ENCODE measurements at places on chromosomes 1 and 21.

DNA sequence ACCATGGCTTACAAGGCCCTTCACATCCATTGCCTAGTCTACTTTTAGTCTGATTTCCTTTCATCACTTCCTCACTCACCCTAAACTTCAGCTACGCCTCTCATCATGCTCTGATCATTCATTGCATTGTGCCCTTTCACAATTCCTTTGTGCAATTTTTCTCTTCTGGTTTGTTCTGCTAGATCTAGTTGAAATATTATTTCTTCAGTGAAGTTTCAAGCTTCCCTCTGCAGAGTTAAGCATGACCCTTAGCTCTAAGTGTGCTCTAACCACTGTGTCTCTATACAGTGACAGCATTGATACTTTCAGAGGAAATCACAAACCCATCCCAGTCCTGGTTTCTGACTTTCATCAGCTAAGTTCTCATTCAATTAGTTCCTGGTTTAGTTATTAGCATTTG, 166.1 kb downstream of the PLA2G4A start:
- H3K4me1 ChIP-seq, result no peaks in the 10 kb centered on the region
- H3K4me3 ChIP-seq, result no peak overlapping the region
- no peaks in the 10 kb centered on the region for H3K27me3 ChIP-seq
- no peaks in the 10 kb centered on the region for H3K36me3 ChIP-seq
- no peak for DNase-seq

GRCh38 chr1:241034203-241034936, 322.6 kb downstream of the RGS7 start:
- H3K4me3 ChIP-seq, result no peak overlapping the region
- H3K36me3 ChIP-seq, result no peaks in the 10 kb centered on the region
- H3K4me1 ChIP-seq, result peaks cover 10% of the 10 kb centered on the region
- no peak for DNase-seq

DNA sequence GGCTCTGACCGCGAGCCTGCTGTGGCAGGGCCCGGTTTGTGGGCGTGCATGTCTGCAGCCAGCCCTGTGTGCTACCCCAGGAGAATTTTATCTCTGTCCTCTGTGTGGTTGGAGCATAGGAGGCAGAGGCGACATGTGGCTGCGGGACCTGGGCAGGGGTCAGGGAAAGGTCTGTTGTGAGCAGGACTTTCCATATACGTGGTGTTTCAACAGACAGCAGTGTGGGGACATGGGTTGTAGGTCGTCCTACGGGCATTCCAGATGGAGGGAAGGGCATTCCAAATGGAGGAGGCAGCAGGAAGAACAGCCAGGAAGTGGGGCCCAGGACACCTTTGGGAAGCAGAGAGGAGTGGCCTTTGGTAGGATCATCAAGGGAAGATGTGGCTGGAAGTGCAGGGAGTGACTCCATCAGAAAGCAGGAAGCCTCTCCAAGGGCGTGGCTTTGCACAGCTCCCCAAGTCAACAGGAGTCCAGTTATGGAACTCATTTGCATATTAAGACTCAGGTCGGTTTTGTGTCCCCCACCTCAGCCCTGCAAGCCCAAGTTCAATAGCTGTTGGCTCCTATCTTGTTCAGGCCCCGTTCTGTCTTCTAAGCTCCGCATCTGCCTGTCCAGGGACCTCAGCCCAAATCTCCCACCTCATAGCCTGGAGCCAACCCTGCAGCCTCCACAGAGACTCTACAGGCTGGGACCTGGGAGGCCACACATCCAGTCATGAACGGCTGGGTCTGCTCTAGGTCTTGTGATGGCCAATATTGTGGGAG, 309.1 kb downstream of the MATN1 start:
- no peaks in the 10 kb centered on the region for H3K27me3 ChIP-seq
- DNase-seq, result peak; percentile 15
- H3K27ac ChIP-seq, result no peak overlapping the region
- no peak overlapping the region for H3K4me3 ChIP-seq

GRCh38 chr1:43857163-43857562, 76.4 kb upstream of the ARTN start:
- no peak overlapping the region for H3K4me3 ChIP-seq
- H3K27ac ChIP-seq, result no peak overlapping the region
- H3K36me3 ChIP-seq, result no peaks in the 10 kb centered on the region
- DNase-seq, result no peak

- H3K36me3 ChIP-seq, result no peaks in the 10 kb centered on the region
- no peaks in the 10 kb centered on the region for H3K27me3 ChIP-seq
- H3K4me3 ChIP-seq, result no peak overlapping the region
- peaks cover 12% of the 10 kb centered on the region for H3K4me1 ChIP-seq
Measured at GRCh38 chr1:204283711-204284651, 70.2 kb upstream of the GOLT1A start.

DNA sequence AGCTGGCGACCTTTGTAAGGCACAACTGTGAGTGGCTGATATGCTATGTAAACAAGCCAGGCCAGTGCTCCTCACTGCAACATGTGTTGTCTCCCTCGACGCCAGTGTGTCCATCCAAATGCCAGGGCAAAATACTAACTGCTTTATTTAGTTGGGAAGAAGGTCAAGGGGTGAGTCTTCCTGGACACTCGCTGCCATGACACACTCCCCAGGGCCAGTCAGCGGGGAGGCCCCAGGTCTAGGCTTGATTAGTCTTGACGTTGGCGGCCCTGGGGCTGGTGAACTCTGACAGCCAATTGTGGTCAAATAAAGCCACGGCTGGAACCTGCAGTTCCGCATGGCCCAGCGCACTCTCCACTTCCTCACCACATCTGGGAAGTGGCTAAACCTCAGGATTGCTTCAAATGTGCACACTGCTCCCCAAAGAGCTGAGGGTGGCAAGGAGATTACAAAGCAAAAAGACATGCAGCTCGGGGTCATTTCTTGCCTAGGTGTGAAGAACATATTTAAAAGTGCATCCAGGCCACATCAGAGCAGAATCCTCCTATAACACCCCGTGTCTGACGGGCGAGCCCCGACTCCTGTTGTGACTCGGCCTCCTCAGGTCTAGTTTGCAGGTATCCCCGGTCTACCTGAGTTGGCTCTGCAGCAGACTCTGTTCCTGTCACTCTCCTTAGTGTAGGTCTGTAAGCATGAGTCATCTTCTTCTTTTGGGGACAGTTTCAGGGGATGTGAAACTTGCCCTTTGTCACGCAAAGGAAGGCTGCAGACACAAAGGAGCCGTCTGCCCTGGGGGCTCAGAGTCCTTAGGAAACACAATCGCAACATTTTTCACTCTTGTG, 183.5 kb downstream of the RUNX1 start:
- peak; percentile 91 for DNase-seq
- H3K4me3 ChIP-seq, result peak overlapping the region; percentile 61
- H3K27me3 ChIP-seq, result peaks cover 43% of the 10 kb centered on the region

GRCh38 chr1:57586842-57587241, 163.0 kb upstream of the DAB1 start:
- no peak for DNase-seq
- no peak overlapping the region for H3K4me3 ChIP-seq
- H3K36me3 ChIP-seq, result no peaks in the 10 kb centered on the region
- no peaks in the 10 kb centered on the region for H3K4me1 ChIP-seq
- no peak overlapping the region for H3K27ac ChIP-seq

DNA sequence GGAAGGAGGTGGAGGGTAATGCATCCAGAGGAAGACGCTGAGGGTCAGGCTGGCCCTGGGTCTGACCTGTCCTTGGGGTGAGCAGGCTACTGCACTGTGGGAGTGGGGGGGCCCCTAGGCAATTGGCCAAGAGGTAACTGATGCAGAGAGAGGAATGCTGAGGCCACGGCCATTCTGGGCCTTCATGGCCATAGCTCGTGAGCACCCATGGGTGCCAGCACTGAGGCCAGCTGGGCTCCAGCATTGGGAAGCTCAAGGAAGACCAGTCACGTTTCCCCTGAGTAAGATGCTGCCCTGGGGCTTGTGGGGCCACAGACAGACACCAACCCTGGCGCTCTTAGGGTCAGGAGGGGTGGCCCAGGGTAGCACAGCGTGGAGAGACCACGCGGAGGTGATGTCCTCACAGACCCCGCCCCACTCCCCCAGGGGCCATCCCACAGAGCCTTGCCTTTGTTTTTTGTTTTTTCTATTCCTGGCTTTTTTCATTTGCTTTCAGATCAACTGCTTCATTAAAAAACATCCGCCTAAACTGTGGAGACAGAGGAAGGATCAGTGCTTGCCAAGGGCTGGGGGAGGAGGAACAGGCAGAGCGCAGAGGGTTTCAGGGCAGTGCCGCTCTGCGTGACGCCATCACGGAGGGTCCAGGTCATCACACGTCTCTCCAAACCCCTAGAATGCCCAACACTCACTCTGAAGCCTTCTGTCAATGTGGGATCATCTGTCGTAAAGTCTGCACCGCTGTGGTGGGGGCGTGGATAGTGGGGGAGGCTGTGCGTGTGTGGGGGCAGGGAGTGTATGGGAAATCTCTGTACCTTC, 61.1 kb downstream of the SIK1 start:
- no peaks in the 10 kb centered on the region for H3K36me3 ChIP-seq
- no peak overlapping the region for H3K27ac ChIP-seq
- DNase-seq, result no peak
- no peaks in the 10 kb centered on the region for H3K27me3 ChIP-seq
- no peaks in the 10 kb centered on the region for H3K4me1 ChIP-seq

DNA sequence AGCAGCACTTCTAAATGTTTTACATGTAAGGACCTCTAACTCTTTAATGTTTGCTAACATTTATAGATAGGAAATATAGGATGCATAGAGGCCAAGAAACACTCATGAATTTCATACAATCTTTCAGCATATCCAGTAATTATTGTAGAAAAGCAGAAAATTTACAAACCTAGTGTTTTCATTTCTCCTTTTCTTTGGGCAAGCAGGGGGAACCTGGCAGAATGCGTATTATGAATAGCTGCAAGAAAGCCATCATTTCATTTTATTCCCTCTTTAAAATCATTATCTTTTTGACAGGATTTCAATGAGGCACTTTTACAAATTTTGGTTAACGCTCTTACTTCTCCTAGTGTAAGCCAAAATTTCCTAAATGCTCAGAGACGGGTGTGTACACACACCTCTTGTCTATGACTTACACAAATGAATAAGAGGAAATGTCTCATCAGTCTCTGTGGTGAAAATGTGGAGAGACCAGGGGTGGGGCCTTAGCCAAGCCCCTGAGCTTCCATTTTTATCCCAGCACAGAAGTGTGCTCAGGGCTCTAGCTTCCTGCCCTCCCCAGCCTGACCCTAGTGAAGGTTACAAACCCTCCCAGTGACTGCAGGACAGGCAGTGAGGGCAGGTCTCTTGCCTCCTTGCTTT, 91.6 kb downstream of the LRRC8C start:
- no peak overlapping the region for H3K27ac ChIP-seq
- no peak for DNase-seq
- no peaks in the 10 kb centered on the region for H3K27me3 ChIP-seq
- H3K4me3 ChIP-seq, result no peak overlapping the region
- no peaks in the 10 kb centered on the region for H3K36me3 ChIP-seq

DNA sequence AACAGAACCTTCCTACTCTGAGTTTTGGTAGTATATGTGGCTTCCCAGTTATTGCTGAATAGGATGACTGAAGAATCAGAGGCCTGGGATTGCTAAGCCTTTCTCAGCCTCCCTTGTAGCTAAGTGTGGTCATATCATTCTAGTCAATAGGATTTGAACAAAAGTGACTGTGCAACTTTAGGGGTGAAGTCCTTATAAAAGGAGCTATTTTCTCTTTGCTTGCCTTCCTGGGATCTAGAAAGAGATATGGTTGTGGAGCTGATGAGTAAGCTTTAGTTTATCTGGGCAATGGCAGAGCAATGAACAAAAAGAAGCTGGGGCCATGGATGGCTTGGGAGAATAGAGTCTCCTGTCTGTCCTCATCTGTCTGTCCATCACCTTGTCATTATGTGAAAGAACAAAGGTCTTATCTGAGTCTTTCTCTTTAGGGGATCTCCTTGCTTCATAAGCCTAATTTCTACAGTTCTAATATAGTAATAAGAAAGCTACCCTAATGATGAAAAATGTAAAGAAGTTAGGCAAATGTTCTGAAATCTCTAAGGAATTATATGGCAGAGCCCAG, 91.5 kb downstream of the TENT5C start:
- no peaks in the 10 kb centered on the region for H3K36me3 ChIP-seq
- no peak overlapping the region for H3K4me3 ChIP-seq
- DNase-seq, result no peak

GRCh38 chr1:229225331-229225782, 45.6 kb upstream of the RAB4A start:
- no peaks in the 10 kb centered on the region for H3K36me3 ChIP-seq
- no peak overlapping the region for H3K4me3 ChIP-seq
- no peaks in the 10 kb centered on the region for H3K27me3 ChIP-seq
- no peak overlapping the region for H3K27ac ChIP-seq
- peaks cover 12% of the 10 kb centered on the region for H3K4me1 ChIP-seq

GRCh38 chr1:201100169-201100930, 11.9 kb downstream of the CACNA1S start:
- H3K36me3 ChIP-seq, result no peaks in the 10 kb centered on the region
- no peak overlapping the region for H3K27ac ChIP-seq
- H3K4me3 ChIP-seq, result no peak overlapping the region
- no peaks in the 10 kb centered on the region for H3K27me3 ChIP-seq
- H3K4me1 ChIP-seq, result no peaks in the 10 kb centered on the region
- no peak for DNase-seq

DNA sequence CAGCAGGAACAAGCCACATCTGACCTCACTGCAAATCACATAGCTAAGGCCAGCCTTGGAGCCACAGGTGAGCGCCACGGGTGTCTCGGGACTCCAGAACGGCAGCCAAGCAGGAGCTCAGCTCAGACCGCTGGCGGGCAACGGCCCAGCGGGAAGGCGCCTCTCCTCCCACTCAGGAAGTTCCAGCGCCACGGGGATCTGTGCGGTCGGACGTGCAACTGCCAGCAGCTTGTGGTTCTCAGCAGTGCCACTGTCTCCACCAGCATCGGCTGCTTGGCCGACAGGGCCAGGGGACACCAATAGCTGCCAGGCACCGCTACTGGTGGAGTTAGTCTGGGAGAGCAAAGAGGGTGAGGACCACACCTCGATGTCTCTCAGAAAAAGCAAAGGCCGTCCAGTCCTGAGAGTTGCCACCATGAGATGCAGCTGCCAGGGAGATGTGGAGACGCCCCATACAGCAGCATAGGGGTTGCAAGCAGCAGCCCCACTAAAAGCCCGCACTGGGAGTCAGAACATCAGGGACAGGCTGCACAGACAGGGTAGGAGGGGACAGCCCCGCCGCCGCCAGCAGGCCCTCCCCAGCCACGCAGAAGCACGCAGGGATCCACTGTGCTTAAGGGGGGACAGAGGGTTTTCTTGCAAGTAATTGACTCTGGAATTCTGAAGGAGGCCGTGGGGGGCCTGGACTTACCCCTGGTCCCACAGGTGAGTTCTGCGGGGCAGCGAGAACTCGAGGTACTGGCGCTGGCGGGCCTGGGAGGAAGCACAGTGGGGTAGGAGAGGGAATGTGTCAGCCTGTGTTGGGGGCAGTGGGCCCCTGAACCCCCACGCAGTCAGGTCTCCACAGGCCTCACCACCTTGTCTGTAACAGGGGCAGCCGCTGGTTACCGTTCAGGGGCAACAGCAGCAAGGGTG, 83.5 kb downstream of the NPHP4 start:
- peaks cover 12% of the 10 kb centered on the region for H3K36me3 ChIP-seq
- no peaks in the 10 kb centered on the region for H3K4me1 ChIP-seq
- peak; percentile 22 for DNase-seq
- H3K4me3 ChIP-seq, result no peak overlapping the region
- no peak overlapping the region for H3K27ac ChIP-seq

GRCh38 chr1:237043846-237044636, 2.1 kb downstream of the RYR2 start:
- peaks cover 7% of the 10 kb centered on the region for H3K36me3 ChIP-seq
- DNase-seq, result no peak
- H3K27ac ChIP-seq, result no peak overlapping the region
- peaks cover 18% of the 10 kb centered on the region for H3K27me3 ChIP-seq
